ENCODE measurements at places on chromosomes 12 and 14.

DNA sequence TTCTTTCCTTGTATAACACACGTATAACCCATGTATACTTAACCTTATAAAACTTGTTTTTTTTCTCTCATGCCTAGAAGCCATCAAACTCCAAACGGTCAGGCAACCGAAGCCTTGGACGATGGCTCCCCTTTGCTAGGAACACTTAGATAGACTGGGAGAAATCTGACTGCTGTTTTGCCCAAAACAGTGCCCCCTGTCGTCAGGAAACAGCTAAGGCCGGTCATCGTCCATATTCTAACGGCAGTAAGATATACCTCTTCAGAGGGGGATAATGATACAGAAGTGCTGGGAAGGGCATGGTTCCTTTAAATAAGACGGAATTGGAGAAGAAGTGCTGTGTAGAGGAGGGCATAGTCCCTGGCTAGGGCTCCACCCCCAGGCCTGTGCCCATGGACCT lies 130.5 kb downstream of the SLC41A2 start:
- no peak for DNase-seq

DNA sequence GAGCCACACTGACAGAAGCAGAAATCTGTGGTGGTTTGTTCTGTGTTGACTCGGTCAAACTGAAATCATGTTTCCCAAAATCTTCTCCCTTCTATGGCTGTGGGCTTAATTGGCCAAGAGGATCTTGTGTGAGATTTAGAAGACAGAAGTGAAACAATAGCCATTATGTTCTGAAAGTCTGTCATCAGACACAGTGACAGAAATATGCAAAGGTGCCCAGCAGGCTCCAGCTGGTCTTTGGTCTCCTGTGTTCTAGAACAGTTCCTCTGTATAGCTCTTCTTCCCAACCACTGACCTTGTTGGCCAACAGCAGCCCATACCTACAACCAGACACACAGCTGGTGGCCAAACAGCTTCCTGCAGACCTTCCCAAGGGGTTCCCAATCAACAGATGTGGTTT lies 25.0 kb upstream of the COCH start:
- DNase-seq, result no peak

GRCh38 chr14:78902010-78902623 lies 731.9 kb downstream of the NRXN3 start:
- no peak for DNase-seq

GRCh38 chr12:26712892-26713291 lies 120.1 kb downstream of the ITPR2 start:
- DNase-seq, result no peak

DNA sequence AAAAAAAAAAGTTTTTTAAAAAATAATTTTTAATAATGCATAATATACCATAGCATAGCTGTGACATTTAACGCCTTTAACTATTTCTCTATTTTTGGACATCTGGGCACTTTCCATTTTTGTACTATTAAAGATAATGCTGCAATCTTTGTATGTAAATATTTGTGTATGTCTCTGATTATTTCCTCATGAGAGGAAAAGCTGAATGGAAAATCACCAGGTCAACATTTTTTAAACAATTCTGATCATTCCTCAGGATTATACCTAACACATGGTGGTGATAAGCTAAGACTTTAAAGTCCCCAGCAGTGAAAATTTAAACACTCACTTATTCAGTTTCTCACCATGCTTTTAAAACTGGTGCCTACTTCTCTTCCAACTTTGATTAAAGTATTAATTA lies 31.3 kb upstream of the NR1H4 start:
- DNase-seq, result no peak

GRCh38 chr12:62210422-62210821 lies 49.8 kb upstream of the USP15 start:
- no peak for DNase-seq

DNA sequence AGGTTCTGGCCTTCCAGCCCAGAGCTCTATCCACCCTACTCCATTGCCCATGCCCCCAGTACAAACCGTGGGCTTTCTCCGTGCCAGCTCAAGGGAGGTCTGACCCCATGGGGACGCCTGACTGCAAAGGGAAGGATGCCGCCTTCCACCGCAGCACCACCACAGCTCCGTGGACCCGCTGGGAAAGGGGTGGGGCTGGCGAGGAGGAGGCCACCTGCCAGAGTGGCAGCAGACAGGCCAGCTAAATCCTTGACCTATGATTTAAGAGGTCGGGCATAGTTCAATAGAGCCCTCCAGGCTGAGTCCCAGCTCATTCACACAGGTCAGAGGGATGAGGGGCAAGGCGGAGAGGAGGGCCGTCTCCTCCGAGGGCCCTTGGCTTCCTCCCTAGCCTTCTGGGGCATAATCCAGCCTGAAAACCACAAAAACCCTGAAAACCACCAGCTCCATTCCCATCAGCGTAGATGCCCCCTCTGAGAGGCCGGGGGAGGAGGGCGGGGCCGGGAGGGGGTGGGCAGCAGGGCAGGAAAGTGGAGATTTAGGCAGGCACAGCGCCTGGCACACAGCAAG lies 14.9 kb upstream of the FIGNL2 start:
- DNase-seq, result no peak

DNA sequence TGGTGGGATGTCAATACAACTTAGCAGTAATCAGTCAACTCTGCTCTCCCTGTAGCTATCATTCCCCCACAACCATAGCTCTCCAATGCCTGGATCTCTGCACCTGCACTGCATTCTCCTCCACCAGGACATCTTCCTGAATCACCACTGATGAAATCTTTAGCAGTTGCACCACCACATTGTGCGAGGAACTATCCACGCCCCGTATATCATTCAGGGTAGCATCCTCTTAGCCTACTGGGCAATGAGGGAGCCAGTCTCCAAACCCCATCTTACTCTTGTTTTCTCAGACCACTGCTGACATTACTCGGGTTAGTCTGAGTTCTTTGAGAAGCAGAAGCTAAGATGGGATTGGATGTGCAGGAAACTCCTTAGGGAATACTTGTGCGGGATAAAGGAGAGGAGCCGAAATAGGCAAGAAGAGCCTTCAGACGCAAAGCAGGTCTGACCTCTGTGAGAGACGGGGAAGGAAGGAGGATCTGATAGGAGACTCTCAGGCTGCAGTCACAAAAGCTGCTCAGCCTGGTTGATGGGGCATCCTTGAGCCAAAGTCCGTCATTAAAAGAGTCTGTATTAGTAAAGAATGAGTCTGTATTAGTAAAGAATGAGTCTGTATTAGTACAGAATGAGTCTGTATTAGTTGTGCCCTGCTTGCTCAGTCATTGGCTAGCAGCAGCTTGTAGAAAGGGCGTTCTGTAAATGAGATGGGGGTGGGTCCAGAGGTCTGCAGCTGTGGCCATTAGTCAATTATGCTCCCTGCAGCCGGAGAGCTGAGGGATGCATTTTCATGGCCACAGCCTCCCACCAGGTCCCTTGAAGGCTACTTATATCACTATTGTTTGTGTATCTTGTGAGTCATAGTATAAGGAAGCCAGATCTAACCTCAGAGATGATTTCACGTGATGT lies 49.6 kb upstream of the RASSF3 start:
- DNase-seq, result no peak

GRCh38 chr12:71069311-71069710 lies 88.5 kb downstream of the TSPAN8 start:
- no peak for DNase-seq

GRCh38 chr14:105878554-105878953 lies 352.2 kb downstream of the TMEM121 start:
- DNase-seq, result no peak

DNA sequence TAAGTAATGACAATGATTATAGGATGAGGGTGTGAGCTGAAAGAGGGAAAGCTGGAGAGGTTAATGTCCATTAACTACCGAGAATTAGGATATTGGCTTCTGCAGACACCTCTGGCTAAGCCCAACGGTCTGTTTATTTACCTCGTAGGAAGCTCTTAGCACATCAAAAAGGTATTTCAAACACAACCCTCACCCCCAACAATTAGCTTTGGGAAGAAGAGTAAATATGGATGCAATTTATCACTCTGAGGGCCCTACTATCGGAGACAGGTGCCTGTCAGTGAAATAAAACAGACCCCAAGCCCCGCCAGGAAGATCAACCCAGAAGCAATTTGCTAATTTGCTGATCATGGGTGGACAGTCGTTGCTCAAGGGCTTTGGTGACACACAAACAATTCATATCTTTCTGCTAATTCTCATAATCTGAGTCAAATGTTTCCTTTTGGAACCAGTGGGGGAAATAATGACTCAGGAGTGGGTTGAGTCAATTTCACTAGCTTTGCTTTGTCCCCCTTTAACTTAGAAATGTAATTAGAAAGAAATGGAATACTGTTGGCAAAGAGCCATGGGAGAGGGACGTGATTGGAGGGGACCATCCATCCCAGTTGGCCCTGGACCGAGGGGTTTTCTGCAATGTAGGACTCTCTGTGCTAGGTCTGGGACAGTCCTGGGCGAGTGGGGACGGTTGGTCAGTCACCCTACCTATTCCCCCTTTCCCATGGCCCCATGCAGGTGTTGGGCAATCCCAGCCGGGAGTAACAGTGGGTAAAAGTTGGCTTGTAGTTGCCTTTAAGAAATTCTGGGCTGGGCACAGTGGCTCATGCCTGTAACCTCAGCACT lies 99.1 kb upstream of the MED13L start:
- no peak for DNase-seq

DNA sequence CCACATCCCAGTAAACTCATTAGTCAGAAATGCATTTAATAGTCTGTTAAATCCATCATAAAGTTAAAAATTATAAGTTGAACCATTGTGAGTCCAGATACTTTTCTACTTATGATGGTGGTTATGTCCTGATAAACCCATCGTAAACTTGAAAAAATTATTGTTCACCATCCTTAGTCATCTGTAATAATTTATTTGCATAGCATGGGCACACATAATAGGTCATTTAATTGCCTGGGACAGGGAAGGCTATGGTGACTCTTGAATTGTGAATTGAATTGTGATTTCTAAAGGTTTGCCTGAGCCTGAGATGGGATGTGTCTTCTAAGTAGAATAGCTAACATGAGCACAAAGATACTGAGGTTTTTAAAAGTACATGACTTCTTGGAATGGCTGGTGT lies 21.5 kb downstream of the ZDHHC17 start:
- no peak for DNase-seq

DNA sequence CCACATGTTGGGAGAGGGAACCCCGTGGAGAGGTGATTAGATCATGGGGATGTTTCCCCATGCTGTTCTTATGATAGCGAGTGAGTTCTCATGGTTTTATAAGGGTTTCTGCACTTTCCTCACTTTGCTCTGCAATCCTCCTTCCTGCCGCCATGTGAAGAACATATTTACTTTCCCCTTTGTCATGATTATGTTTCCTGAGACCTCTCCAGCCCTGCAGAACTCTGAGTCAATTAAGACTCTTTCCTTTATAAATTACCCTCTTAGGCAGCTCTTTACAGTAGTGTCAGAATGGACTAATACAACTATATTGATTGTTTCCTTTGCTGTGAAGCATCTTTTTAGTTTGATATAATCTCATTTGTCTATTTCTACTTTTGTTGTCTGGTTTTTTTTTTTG lies 13.1 kb upstream of the RASSF9 start:
- no peak for DNase-seq

GRCh38 chr14:58584383-58584782 lies 53.4 kb upstream of the DACT1 start:
- no peak for DNase-seq

- DNase-seq, result no peak
These were observed 205.9 kb downstream of the KIF21A start for GRCh38 chr12:39237004-39237403.

- DNase-seq, result no peak
These were observed 70.2 kb upstream of the TCL1A start for GRCh38 chr14:95784137-95784536.

- no peak for DNase-seq
These were observed 22.6 kb upstream of the TRAF3 start for GRCh38 chr14:102754370-102755262.

DNA sequence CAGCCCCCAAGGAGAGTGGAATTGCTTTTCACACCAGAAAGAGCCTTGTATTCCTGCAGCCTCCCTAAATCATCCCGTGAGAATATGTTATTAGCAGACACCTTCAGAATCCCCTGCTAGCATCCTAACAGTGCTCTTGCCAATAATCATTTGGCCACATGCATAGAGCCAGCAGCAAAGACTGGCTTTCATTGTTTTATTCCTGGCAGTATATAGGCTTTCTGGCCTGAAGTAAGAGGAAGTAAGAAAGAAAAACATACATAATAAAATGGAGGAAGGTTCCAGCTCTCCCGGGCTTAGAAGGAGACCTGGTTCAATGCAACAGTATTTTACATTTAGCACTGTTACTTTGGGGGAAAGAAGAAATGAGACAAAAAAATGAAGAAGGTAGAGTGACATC lies 176.7 kb upstream of the ATF7IP start:
- no peak for DNase-seq

DNA sequence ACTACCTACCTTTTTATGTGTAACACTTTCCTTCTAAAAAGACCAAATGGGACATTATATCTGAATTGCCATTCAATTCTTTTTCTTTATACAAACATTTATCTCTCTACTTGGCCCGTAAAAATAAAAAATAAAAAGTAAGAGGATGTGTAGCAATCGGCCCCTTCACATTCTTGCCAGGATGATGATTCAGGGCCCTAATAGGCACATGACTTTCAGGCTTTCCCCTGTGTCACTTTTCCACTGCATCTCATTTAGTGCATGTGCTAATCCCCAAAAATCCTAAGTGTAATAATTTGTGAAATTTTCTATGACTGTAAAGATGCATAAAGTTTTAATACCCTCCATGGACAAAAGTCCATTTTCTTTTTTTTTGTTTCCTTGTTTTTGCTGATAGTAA lies 23.0 kb upstream of the ATP2B1 start:
- DNase-seq, result no peak

DNA sequence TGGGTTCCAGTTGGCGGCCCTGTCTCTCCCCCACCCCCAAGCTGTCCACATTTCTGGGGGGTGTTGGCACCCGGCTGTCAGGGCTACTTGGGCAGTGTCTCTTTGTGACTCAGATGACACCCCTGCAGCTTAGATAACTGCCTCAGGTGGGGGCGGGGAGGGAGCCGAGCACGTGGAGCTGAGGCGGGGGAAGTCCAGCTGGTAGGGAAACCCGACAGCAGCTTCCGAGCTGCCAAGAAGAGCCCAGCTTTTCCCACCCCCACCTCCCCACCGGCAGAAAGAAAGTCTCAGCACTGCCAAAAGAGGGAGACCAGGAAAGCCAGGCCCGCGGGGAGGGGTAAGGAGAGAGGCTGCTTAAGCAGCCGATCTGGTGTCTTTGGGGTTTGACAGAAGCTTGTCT lies 1.4 kb downstream of the LRTM2 start:
- DNase-seq, result no peak

- no peak for DNase-seq
These were observed 7.4 kb upstream of the OR6J1 start for GRCh38 chr14:22651586-22651985.

- peak; percentile 74 for DNase-seq
These were observed 809 bp downstream of the PRKD1 start for GRCh38 chr14:29926701-29927375.

DNA sequence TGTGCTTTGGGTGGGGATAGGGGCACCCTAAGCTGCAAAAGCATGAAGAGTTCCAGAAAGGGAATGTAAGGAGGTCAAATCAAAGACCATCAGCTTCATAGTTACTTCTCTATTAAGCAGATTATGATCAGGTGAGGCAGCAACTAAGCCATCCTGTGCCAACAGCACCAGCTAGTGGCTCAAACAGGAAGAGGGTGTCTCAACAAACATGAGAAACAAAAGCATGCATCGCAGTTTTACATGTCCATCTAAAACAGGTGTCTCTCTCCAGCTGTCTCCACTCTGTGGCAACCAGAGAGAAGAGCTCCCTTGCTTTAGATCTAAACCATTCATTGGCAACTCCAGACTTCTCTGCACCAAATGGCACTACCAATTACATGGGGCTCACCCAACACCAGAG lies 52.9 kb downstream of the ACTN1 start:
- DNase-seq, result peak; percentile 20
